SW 1271 (cell line): ENCODE measurements at places on chromosomes 1 and 21.

DNA sequence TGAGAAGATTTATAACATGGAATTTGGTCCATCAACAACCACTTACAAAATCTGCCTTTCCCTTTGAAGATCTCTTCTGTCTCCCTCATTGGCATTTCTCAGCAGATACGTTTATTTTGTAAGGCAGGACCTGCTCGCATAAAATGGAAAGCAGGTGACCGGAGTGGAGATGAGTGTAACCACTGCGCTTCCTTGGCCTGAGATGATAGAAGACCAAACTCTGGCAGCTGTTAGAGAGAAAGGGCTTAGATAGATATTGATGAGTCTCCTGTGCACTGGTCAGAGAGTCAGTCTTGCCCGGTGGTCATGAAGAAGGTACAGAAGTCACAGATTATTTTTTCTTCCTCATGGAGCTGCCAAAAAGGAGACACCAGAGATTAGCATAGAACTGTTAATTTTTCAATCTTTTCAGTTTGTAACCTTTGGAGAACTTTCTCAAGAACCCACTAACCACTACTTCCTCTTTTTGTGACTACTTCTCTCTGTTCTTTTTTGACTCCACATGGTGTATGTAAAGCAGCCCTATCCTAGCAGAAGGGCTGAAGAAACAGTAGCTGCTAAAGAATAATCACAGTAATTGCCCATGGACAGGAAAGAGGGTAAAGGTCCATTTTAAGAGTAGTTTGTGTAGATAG, 47.6 kb downstream of the FCRL3 start:
- no peak for DNase-seq

GRCh38 chr1:117295001-117295400, 72.2 kb upstream of the MAN1A2 start:
- no peak for DNase-seq

DNA sequence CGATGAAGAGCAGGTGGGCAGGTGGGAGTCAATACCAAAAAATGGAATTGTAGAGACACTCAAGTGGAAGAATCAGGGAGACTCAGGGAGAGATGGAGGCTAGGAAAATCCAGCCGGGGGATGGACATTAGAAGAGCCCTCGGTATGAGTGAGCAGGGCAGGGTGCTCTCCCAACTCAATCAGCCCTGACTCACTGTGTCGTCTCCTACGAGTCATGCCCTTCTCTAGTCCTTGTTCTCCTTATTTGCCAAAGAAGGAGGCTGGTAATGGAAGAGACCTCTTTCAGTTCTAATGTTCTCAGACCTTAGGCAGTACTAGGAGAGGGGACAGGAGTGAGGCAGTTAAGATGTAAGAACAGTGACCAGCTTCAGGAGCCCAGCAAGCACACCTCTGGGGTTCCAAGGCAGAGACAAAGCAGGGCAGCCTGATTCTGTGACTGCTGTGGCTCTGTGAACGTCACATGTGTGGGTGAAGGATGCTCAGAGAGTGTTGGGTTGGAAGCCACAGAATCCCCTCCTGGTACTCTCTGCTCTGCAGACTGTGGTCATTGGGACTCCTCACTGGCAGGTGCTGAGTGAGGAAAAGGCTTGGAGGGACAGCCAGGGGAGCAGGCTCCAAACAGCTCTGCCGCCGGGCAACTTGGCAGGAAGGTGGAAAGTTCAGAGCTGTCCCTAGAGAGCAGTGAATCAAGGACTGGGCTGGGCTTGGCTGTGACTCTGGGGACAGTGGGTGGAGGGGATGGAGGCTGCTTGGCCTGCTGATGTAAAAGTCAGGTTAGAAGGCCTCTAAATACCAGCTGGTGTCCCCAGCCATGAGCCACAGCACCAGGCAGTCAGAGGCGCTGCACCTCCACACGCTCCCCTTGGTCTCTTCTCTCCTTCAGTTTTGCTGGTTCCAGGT, 11.1 kb upstream of the GJA5 start:
- DNase-seq, result no peak

- DNase-seq, result no peak
These were observed 21.7 kb upstream of the FAAH start for GRCh38 chr1:46372431-46372830.

DNA sequence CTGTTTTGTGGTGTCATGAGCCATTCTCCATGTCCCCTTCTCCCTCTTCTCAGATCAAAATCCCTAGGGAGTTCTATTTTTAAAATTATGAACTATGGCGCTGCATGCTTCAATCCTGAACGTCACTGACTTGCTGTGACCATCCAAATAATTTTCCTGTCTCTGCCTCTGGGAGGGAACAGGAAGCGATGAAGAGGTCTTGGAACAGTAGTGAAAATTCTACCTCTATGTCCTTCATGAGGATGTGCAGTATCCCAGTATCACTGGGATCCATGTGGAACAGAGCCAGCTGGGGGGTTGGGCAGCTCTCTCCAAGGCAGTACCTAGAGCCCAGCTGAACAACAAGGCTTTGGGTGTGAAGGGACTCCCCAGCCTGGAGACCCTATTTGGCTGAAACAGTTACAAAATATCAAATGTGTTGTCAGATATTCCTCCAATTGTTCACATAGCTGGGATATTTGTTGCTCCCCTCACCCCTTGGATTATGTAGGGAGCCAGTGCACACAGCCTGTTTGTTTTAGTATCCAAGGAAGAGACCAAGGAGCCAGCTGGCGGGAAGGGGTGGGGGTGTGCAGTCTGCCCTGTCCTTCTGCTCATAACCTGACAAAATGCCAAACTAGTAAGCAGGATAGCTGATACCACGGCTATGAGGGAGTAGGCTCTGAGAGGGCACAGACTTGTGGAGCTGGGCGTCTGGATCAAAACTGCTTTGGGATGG, 7.6 kb downstream of the DCLRE1B start:
- DNase-seq, result no peak

GRCh38 chr1:193592317-193592716, 405.9 kb upstream of the B3GALT2 start:
- DNase-seq, result no peak

DNA sequence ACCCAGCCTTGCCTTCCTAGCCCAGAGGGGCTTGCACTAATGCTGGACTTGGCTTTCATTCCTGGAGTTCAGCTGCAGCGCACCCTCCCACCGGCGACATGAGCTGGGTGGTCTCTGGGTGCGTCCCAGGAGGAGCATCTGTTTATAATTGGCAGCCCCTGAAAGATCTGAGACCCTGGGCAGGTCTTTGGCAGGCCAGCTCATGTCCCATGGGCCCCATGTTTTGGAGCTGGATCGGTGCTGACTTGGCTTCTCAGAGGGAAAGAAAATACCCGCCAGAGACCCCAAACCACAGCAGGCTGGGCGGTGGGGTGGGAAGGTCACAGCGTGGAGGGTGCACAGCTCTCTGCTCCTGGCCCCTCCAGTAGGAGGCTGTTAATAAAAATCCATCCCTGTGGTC, 29.3 kb downstream of the DHRS3 start:
- no peak for DNase-seq

DNA sequence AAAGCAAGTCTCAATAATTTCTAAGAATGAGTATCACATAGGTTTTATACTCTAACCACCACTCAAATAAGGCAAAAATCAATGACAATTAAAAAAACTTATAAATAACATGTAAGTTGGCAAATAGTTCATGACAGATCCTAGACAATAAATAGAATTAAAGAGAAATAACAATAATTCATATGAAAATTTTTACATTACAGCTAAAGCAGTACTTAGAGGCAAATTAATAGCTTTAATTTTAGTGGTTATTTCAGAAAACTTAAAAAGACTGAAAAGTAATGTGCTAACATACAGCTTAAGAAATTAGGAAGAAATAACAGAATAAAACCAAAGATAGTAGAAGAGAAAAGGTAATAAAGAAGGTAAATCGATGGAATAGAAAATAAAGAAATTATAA, 179.9 kb upstream of the SPAG17 start:
- no peak for DNase-seq

DNA sequence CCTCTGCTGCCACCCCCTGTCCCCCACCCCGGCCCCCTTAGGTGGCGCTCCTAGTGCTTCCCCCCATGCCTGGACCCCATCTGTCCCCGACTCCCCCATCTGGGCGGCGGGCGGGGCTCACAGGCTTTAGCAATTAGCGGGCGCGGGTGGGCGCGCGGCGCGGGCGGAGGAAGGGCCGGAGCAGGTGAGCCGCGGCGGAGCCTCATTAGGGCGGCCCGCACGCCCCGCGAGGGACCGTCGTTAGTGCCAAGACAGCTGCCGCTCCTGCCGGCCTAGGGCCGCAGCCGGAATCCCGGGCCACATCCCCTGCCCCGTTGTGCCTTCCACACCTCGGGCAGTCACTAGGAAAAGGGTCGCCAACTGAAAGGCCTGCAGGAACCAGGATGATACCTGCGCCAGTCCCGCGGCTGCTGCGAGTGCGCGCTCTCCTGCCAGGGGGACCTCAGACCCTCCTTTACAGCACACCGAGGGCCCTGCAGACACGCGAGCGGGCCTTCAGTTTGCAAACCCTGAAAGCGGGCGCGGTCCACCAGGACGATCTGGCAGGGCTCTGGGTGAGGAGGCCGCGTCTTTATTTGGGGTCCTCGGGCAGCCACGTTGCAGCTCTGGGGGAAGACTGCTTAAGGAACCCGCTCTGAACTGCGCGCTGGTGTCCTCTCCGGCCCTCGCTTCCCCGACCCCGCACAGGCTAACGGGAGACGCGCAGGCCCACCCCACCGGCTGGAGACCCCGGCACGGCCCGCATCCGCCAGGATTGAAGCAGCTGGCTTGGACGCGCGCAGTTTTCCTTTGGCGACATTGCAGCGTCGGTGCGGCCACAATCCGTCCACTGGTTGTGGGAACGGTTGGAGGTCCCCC, 7.6 kb downstream of the OLIG2 start:
- DNase-seq, result no peak
